ENCODE measurements at places on chromosomes 16 and 17. TPM values are rescaled to one million over a fixed set of nuclear protein-coding genes. Genes with fewer than 3 reads are reported as not detected.

Gene PYY
- total RNA-seq: not detected

Gene CDC6
- total RNA-seq: 16.8 TPM

Gene FOXC2
- total RNA-seq: 10.4 TPM

DNA sequence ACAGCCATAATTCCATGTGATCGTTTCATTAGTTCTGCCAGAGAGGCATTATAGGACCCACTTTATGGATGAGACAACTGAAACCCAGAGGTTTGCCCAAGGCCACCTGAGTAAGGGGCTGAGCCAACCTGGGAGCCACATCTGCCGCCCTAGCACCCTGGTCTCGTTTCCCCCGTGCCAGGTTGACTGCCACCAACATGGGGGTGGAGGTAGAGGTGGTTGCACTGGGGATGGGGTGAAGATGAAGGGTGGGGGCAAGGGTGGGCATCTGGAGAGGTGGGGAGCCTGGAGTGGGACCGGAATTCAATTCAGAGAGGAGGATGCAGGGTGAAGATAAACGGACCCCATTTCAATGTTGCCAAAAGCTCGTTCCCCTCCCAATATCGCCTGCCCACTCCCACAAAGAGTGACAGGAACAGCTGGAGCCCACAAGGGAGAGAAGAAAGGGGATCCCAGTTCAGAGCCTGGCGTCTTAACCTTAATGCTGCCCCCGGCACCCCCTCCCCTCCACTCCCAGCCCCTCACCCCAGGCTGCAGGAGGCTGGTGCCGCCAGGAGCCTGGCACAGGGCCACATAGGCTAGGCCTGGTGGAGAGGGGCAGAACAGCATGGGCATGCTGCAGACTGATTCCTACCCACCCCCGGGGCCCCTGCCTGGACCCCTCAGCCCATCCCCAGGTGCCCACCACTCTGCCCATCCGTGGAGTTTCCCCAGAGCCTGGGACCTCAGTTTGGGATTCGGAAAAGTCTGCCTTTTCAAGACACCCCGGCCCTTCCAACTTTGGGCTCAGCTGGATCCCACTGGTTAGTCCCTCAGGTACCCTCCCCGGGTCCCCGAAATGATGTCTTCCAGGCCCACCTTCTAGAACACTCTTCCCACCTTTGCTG is 29.6 kb downstream of the NGFR start:
- no peaks in the 10 kb centered on the region for H3K36me3 ChIP-seq
- no peak overlapping the region for H3K27ac ChIP-seq

DNA sequence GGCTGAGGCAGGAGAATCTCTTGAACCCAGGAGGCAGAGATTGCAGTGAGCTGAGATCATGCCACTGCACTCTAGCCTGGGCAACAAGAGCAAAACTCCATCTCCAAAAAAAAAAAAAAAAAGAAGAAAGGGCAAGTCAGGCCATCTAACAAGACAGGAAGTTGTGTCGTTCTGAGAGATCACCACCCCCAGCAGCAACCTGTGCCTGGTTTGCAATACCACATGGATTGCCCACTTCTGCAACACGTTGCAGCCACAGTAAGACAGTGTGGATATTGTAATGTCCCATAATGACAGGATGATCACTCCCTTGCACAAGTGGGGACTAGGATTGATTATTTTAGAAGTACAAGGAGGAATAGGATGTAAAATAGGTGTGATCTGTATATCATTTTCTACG is 3.4 kb upstream of the KRTAP2-4 start:
- no peak overlapping the region for H3K4me3 ChIP-seq
- H3K4me1 ChIP-seq: no peaks in the 10 kb centered on the region
- DNase-seq: no peak
- no peaks in the 10 kb centered on the region for H3K36me3 ChIP-seq

DNA sequence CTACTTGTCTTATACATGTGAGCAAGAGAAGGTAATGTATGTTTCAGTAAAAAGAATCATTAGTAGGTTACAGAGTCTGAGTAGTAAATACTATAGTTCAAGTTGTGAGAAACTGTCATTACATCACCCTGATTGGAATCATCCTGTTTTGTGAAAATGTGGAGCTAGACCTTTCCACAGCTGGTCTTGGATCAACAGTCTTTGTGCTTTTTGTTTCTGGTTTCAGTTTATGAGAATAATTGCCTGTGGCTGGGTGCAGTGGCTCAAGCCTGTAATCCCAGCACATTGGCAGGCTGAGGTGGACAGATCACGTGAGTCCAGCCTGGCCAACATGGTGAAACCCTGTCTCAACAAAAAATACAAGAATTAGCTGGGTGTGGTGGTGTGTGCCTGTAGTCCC is 19.7 kb upstream of the SHISA9 start:
- H3K4me3 ChIP-seq: no peak overlapping the region
- no peaks in the 10 kb centered on the region for H3K36me3 ChIP-seq
- no peak for DNase-seq
- peaks cover 23% of the 10 kb centered on the region for H3K27me3 ChIP-seq

DNA sequence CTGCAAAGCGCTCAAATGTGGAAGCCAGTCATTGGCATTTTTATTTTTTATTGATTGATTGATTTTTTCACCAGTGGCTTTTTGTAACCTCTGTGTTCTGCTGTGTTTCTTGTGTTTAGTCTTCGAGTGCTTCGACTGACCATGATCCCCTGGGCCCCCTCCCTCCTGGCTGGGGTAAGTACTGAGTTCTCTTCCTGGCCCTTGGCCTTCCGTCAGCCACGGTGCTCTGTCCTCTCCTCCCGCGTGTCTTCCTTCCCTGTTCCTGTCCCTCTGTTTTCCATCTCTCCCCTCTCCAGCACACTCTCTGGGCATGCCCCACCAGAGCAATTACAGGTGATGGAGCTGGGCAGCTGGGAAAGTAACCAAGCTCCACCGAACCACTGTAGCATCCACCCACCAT is 25.8 kb upstream of the CLEC18A start:
- H3K36me3 ChIP-seq: peaks cover 7% of the 10 kb centered on the region
- H3K4me1 ChIP-seq: peaks cover 26% of the 10 kb centered on the region
- peak overlapping the region; percentile 88 for H3K27ac ChIP-seq
- H3K4me3 ChIP-seq: no peak overlapping the region
- DNase-seq: no peak

DNA sequence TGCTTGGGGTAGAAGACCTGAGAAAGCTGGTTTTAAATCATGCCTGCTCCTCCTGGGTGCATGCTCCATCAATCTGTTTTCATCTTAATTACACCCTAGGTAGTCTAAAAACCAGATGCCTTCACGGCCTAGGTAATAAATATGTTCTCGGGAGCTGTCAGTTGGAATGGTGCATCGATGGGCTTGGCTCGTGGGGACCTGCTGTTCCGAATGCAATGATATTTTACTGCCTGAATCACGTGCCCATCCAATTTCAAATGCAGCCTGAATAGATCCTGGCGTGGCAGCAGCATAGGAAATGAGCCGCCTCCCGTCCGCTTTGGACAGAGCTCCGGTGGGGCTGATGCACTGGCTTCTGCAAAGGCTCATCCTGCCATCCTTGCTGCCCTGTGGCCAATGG is 18.8 kb upstream of the FAAP100 start:
- peaks cover 38% of the 10 kb centered on the region for H3K36me3 ChIP-seq
- DNase-seq: no peak
- no peak overlapping the region for H3K4me3 ChIP-seq
- peaks cover 13% of the 10 kb centered on the region for H3K27me3 ChIP-seq
- H3K4me1 ChIP-seq: peaks cover 58% of the 10 kb centered on the region
- H3K27ac ChIP-seq: no peak overlapping the region

DNA sequence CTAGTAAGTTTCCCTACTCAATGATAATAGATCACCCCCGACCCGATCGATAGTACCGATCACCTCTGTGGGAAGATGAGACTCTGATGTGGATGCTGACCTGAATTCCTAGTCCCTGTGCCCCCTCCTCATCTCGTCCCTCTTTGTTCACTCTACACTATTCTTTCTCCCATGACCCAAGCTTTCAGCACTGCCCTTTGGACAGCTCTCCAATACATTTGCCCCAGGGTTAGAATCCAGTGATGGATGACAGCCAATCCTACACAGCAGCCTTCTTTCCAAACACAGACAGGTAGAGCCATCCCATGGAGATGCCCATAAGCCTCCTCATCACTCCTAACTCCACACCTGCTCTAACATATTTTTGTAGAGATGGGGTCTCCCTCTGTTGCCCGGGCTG is 141.1 kb downstream of the GSG1L start:
- no peak overlapping the region for H3K27ac ChIP-seq
- no peak overlapping the region for H3K4me3 ChIP-seq
- no peaks in the 10 kb centered on the region for H3K36me3 ChIP-seq
- H3K4me1 ChIP-seq: peaks cover 5% of the 10 kb centered on the region
- no peak for DNase-seq

- H3K4me1 ChIP-seq: peaks cover 17% of the 10 kb centered on the region
- no peaks in the 10 kb centered on the region for H3K27me3 ChIP-seq
- H3K4me3 ChIP-seq: no peak overlapping the region
- H3K36me3 ChIP-seq: peaks cover 6% of the 10 kb centered on the region
Observed at GRCh38 chr17:41296846-41297245, 5.8 kb downstream of the KRTAP29-1 start.

DNA sequence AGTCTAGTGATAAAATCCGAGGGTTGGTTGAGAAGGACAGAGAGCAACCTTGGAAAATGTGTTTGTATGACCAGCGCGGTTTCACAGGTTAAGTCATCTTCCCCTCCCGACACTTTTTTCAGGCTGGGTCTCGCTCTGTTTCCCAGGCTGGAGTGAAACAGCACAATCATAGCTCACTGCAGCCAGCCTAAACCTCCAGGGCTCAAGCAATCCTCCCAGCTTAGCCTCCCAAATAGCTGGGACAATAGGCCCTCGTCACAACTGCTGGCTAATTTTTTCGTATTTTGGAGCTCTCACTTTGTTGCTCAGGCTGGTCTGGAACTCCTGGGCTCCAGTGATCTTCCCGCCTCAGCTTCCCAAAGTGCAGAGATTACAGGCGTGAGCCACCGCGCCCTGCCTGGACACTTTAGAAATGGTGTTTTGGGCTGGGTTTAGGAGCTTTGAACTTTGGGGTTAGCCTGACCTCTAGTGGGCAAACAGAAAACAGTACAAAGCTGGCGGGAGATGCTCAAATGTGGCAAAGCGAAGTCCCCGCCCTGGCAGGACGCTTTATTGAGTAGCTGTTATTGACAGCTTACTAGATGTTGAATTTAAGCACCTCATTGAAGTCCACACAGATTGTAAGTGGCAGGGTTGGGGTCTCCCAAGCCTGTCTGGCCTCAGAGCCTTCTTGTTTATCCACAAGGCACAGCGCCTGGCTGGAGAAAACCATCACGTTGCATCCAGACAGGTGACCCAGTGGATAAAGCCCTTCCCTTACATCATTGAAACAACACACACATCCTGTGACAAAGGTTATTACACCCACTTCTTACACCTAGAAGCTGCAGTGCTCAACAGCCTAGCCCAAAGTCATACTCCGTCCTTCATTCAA is 34.7 kb upstream of the RBBP6 start:
- DNase-seq: peak; percentile 24
- H3K36me3 ChIP-seq: no peaks in the 10 kb centered on the region
- H3K4me1 ChIP-seq: no peaks in the 10 kb centered on the region
- no peak overlapping the region for H3K4me3 ChIP-seq
- peaks cover 45% of the 10 kb centered on the region for H3K27me3 ChIP-seq

DNA sequence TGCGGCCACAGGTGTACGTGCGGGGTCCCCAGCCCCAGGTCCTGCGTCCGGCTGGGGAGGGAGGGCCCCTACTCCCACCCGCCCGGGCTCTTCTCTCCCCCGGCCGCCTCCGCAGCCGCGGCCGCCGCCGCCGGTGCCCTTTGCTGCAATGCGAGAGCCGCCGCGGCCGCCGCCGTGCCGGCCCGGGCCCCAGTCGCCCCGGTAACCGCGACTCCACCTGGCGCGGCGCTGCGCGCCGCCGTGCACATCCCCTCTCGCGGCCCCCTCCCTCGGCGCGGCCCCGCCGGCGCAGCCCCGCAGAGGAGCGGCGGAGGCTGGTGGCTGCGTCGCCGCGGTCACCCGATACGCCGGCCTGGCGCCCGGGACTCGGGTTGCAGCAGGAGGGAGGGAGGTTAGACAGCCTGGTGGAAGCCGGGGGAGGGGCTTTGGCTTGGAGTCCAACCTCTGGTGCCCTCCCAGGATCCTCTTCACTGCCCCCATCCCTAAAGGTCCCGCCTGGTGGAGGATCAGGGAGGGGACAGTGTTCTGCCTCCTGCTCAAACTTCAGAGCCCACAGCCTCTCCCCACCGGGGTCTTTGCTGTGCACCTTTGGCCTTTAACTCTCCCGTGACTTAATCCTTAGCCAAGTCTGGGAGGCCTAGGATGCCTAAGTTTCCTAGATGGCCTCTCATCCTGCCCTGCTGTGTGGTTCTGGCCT is 32.9 kb downstream of the SRCIN1 start:
- peaks cover 73% of the 10 kb centered on the region for H3K27me3 ChIP-seq
- H3K4me1 ChIP-seq: peaks cover 9% of the 10 kb centered on the region
- H3K27ac ChIP-seq: peak overlapping the region; percentile 15
- DNase-seq: peak; percentile 60
- H3K36me3 ChIP-seq: no peaks in the 10 kb centered on the region
